ENCODE measurements at places on chromosomes 1 and 21.

- no peak for DNase-seq
Observed at GRCh38 chr1:178143730-178144690, 50.1 kb downstream of the RASAL2 start.

GRCh38 chr1:240820816-240821215, 208.9 kb upstream of the GREM2 start:
- DNase-seq: no peak

DNA sequence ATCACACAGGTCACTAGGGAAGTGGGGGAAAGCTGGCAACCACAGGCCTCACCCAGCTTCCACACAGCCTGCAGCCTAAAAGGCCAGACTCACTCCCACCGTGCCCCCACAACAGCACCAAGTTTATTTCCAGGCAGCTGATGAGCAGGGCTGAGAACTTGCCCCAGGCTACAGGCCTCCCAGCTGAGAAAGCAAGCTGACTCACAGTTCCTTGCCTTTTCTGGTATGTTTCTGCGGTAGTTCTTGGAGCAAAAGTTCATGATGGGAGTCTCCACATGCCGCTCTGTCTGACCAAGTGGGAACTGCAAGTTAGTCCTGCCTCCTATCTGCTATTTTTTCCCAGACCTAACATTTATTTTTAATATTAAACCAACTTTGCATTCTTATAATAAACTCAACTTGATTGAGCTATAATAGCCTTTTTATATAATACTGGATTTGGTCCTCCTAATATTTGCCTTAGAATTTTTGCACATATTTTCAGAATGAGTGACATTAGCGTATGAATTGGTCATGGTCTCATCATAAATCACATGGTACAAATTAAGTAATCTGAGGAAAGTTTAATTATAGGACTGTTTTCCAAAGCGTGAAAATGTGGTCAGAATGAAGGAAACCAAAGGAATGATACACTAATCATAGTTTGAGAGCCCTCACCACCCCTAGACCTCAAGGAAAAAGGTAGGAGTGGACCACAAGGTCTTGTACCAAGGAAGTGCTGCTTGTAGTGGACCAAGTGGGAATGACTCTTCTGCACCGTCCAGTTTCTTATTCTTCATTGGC, 30.7 kb downstream of the RPAP2 start:
- no peak for DNase-seq

DNA sequence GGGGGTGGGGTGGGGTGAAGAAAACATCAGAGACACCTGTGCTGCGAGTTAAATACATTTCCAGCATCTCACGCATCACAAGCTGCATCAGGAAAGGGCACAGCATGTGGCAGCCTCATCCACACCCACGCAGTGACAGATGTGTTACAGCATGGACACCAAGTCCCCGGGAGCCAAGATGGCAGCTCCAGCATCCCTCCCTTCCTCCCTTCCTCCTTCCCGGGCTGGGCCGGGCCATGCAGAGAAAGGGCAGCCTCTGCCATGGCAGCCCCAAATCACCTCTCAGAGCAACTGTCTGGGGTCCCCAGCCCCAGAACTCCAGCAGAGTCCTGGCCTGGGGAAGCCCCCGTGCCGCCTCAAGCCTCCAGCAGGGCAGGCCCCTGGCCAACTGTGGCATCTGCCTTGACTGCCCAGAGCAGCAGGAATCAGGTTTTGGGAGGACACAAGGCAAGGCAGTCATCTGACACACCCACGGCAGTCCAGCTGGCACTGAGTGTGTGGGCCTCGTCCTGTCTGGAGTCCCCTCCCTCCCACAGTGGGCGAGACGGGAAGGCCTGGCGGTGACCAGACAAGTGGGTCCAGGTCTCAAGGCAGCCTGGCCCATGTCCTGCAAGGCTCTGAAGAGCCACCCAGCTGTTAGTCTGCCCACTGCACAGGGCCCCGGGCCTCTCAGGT, 6.2 kb downstream of the SMIM1 start:
- DNase-seq: no peak

- DNase-seq: peak; percentile 21
Observed at GRCh38 chr1:42730988-42731387, 9.0 kb downstream of the CLDN19 start.

GRCh38 chr1:247173431-247173830, 1.6 kb upstream of the ZNF124 start:
- DNase-seq: no peak

DNA sequence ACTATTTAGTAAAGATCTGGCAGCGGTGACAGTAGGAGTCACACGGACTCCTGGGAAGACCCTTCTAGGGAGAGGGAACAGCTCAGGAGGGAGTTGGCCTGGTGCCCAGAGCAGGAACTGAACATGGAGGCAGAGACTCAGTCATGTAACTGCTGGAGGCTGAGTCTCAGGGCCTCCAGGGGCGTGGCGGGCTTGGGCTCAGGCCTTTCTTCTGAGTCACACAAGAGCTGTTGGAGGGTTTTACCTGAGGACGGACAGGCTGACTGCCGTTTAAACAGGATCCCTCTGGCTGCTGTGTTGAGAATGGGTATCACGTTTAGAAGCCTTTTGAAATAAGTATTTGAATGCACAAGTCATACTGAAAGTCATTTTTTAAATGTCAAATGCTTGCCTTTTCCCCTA, 7.2 kb upstream of the ETS2 start:
- DNase-seq: no peak

DNA sequence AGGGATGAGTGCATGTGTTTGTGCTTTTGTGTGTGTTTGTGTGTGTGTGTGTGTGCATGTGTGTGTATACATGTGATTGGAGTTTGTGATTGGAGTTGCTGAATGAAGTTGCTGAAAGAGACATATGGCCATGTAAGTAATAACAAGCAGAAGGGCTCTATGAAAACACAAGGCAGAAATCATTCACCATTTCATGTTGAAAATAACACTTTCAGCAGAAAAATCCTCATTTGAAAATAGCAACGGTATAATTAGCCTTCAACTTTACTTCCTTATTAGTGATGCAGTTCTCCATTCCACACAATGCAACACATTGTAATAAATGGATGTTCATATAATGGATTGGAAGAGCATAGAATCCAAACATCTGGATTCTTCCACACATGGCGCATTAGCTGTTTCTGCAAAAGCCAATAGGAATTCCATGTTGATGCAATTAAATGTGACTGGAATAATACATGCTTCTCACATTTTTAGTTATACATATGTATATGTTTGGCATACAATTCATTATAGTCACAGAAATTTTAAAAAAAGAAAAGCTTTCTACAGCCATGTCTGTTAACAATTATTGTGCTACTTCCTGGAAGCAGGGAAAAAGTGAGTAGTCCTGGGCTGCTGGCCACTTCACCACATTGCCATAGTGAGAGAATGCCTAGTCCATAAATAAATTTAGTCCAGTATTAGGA, 538.0 kb downstream of the LTN1 start:
- DNase-seq: no peak

- no peak for DNase-seq
Observed at GRCh38 chr1:55803429-55803828, 588.3 kb upstream of the USP24 start.

- DNase-seq: no peak
Observed at GRCh38 chr1:21664806-21665588, 4.2 kb downstream of the RAP1GAP start.

DNA sequence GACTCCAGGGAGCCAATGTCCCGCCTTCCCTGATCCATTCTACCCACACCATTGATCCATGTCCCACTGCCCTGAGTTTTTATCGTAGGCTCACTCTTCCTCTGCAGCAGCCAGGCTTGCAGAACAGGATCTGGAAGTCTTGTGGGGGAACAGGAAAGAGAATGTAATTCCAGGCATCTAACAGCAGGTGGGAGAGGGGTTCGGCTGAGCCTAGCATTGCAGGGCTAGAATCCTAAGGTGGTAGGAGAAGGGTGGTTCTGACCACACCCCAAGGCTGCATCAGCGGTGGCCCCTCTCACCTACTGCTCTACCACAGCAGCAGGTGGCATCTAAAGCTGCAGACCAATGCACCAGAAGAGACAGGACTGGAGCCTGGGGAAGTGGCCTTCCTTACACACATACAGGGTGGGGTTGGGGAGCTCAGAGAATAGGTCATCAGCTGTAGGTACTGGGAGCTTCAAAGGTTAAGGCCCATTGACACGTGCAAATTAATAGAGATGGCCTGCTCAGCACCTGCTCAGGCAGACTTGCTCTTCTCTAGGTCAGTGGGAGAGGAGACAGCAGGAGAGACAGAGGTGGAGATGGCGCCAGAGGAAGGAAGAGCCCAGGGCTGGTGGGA, 20.5 kb downstream of the KNCN start:
- DNase-seq: no peak

DNA sequence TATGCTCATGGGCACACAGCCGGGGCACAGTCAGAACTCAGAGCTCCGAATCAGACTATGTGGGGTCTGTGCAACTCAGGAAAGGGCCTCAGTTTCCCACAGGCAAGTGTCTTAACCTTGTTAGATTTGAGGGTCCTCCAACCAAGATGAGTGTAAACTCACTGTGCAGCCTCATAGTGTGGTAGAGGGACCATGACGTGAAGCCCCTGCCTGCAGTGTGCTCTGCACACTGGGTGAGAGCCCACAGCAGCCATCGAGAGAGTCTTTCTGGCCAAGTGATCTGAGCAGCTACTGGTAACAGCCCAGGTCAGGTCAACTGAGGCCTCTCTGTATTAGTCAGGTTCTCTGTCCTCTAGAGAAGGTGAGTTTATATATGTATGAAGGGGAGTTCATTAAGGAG, 592 bp upstream of the LYPD8 start:
- DNase-seq: no peak

GRCh38 chr1:55197099-55197498, 18.1 kb downstream of the USP24 start:
- DNase-seq: no peak

DNA sequence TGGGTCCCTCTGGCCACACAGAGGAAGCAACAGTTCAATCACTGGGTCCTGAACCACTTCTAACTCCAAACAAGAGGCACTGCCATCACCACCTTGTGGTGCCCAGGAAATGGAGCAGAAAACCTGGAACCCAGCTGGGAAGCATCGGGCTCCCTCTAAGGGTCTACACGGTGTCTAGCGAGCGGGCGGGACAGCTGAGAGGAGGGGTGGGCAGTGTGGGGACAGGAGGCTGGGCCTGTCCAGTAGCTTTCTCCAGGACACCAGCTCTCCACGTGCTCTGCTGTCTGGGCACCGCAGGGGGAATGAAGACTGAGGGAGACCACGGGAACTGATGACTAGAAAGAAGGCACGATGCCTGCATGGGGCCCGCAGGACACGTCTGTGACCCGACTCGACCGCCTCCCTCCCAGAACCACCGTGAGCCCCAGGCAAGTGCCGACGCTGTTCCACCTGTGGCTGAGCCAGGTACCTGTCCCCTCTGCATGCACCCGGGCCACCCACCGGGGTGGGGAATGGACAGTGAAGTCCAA, 5.4 kb upstream of the PRDM15 start:
- no peak for DNase-seq

DNA sequence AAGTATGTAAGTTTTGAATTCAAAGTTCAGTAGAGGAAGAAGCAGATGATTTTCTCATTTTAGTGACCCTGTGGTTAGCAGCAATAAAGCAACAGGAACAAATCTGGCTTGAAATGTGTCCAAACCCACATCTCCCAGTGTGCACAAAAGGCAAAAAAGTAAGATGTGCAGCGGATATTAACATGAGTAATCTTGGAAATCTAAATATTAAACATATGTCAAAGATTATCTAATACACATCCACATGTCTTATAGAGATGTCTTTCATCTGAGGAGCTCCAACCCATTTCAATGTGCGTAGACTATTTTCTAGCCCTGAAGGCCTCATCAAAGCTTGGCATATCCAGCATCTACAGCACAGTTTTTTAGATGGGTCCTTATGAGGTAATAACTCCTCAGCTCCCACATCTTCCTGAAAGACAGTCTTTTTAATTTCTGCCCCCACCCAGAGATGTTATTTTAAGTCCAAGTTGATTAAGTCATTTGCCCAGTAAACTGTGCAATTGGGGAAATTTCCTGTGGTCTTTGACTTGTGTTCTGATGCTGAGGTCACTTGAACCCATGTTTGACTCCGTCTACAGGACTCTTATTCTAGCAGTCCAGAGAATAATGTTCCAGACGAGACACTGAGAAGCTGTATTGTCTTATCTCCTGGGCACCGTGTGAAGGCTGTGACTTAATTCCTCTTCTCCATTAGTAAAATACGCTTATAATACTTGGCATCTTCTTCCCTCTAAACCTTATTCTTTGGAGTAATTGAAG, 73.7 kb downstream of the LMO4 start:
- no peak for DNase-seq

DNA sequence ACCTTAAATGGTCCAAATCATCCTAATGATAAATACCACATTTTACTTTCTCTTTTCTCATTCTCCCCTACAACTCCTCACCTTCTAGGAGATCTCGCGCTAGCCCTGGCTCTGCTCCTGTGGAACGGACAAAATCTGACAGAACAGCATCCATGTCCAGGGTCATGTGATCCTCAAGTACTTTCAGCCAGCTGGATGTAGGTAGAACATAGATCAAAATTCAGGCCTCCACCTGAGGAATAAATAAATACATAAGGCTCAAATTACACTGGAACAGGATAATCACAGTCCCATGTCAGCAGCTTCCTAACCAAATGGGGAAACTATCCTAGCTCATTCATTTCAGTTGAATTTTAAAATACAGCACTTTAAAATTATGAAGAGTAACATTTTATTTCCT, 33.2 kb downstream of the OTUD7B start:
- no peak for DNase-seq

GRCh38 chr1:29757866-29758780, 521.8 kb downstream of the PTPRU start:
- no peak for DNase-seq

GRCh38 chr1:214856843-214857242, 225.7 kb upstream of the KCNK2 start:
- no peak for DNase-seq

- DNase-seq: peak; percentile 80
Observed at GRCh38 chr1:2548068-2548589, 8.0 kb upstream of the TNFRSF14 start.

- DNase-seq: no peak
Observed at GRCh38 chr1:159707472-159708260, 6.7 kb downstream of the CRP start.

GRCh38 chr21:42688226-42688840, 34.9 kb downstream of the PDE9A start:
- no peak for DNase-seq

DNA sequence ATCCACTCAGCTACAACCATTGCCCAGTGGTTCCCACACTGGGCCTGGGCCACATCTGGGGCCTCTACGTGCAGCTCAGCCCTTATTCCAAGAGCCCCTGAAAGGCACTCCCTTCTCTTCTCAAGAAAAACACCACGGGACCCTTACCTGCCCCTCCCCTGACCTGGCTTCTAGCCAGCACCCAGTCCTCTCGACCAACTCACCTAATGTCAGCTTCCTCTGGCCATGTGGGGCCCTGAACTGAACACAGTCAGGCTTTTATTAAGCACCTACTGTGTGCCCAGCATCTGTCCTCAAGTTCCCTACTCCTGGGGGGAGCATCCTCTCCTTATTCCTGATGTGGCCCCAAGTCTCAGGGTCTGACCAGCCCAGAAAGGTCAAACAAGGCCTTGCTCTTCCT, 208.4 kb downstream of the MATN1 start:
- DNase-seq: no peak

DNA sequence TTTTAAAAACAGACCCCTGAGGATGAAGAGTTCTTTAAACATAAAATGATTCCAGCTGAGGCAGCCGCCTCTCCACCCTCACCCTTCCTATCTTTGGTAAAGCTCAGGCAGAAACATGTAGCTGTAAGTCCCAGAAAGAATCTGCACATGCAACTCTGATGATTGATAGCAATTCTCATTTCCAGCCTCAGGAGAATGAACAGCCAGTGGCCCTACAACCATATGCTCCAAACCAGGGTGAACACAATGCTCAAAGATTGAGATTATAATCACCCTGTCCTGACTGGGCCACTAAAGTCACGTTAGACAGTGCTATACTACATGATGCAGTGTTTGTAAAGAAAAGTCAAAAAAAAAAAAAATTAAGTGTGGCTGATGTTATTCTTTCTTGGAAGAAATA, 80.2 kb downstream of the LMX1A start:
- DNase-seq: no peak
